Chondrocyte (in vitro differentiated cells): ENCODE measurements at places on chromosomes 13 and 19. TPM values are rescaled to one million over a fixed set of nuclear protein-coding genes. Genes with fewer than 3 reads are reported as not detected.

GRCh38 chr13:99087954-99088491, 110.2 kb upstream of the DOCK9 start:
- DNase-seq, result no peak
- peaks cover 20% of the 10 kb centered on the region for H3K4me1 ChIP-seq
- H3K36me3 ChIP-seq, result no peaks in the 10 kb centered on the region
- no peaks in the 10 kb centered on the region for H3K27me3 ChIP-seq
- peak overlapping the region; percentile 95 for H3K4me3 ChIP-seq

DNA sequence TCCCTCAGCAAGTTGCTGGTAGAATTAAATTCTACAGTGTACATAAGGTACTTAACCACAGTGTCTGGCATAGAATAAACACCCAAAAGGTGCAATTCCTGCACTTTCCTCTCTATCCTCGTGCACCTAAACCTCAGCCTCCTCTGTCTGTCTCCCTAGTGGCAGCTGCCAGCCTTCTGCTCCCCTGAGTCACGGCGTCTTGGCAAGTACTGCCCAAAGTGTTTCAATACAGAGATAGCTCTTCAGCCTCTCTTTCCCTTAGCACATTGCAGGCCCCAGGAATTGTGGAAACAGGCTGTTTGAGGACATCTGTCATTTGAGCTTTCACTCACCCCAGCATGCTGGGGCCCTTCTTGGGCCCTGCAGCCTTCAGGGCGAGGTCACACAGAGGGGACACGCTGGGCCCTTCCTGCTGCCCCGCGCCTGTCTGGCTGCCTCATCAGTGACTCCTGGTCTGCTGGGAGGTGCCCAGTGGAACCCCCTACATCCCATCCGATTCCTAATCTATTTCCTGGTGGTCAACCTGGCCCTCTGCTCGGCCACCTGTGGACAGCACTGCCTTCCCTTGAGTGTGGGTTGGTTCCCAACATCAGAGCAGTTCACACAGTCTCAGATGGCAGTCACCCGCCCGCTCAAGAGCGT, 19.3 kb downstream of the COL4A2 start:
- no peaks in the 10 kb centered on the region for H3K27me3 ChIP-seq
- peaks cover 100% of the 10 kb centered on the region for H3K4me1 ChIP-seq
- peak overlapping the region; percentile 95 for H3K27ac ChIP-seq
- peak overlapping the region; percentile 47 for H3K4me3 ChIP-seq
- H3K36me3 ChIP-seq, result peaks cover 32% of the 10 kb centered on the region

GRCh38 chr13:50282016-50282415, 266.8 kb downstream of the KCNRG start:
- no peak overlapping the region for H3K27ac ChIP-seq
- H3K4me1 ChIP-seq, result no peaks in the 10 kb centered on the region
- no peak for DNase-seq
- no peak overlapping the region for H3K4me3 ChIP-seq
- no peaks in the 10 kb centered on the region for H3K27me3 ChIP-seq

DNA sequence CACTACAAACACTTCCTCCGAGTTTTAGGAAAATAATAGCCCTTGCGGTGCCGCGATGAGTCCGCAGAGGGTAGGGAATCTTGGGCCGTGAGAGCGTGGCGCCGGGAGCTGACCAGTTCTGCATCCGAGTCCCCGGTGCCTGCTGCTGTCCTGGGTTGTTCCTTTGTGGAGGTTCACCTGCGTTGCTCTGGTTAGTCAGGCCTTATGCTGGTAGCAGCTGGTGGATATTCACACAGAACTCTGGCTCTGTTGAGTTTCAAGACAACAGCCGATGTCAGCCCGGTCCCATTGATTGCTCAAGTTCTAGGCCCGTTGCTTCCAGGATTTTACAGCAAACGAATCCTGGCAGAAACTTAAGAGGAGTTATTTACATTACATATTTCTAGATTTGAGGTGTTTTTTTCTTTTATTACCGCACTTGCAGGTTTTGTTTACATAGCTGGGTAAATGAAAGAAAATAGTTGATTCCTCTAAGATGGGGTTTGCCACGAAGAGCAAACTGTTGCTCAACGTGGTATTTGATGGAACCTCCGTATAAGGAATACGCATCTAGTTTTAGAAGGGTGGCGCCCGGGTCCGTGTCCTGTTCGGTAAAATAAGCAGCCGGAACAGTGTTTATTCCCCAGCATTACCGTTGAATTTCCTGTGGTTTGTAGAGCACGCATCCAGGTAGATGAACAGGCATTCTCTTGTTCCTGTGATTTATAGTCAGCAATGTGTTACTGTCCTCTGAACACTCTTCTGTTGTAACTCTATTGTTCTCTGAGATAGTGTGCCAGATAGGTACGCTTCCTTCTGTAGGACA, 1.3 kb downstream of the CLDN10 start:
- no peak overlapping the region for H3K27ac ChIP-seq
- no peak for DNase-seq
- H3K4me3 ChIP-seq, result peak overlapping the region; percentile 50
- peaks cover 4% of the 10 kb centered on the region for H3K36me3 ChIP-seq
- peaks cover 8% of the 10 kb centered on the region for H3K4me1 ChIP-seq

GRCh38 chr13:34381228-34381627, 560.8 kb upstream of the NBEA start:
- no peak overlapping the region for H3K4me3 ChIP-seq
- H3K36me3 ChIP-seq, result no peaks in the 10 kb centered on the region
- H3K27me3 ChIP-seq, result no peaks in the 10 kb centered on the region
- H3K4me1 ChIP-seq, result peaks cover 5% of the 10 kb centered on the region
- DNase-seq, result no peak

GRCh38 chr13:46620471-46620870, 67.5 kb downstream of the LRCH1 start:
- H3K4me1 ChIP-seq, result peaks cover 64% of the 10 kb centered on the region
- no peak overlapping the region for H3K4me3 ChIP-seq
- no peak overlapping the region for H3K27ac ChIP-seq
- DNase-seq, result no peak
- H3K36me3 ChIP-seq, result no peaks in the 10 kb centered on the region

DNA sequence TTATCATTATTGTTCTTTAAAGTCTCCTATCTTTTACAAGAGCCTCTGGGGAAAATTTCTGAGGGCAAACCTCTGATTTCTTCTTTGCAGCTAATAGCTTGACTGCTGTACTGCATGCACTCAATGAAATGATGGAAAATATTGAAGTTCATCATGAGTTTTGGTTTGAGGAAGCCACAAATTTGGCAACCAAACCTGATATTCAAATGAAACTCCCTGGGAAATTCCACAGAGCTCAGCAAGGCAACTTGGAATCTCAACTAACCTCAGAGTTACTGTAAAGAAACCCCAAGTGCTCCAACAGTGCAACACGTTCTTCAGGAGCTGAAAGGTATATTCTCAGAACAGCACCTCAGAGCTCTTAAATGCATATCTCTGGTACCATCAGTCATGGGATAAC, 14.2 kb upstream of the RNF6 start:
- H3K4me1 ChIP-seq, result no peaks in the 10 kb centered on the region
- no peak overlapping the region for H3K27ac ChIP-seq
- DNase-seq, result no peak
- no peaks in the 10 kb centered on the region for H3K36me3 ChIP-seq
- H3K4me3 ChIP-seq, result no peak overlapping the region

- no peaks in the 10 kb centered on the region for H3K36me3 ChIP-seq
- no peak overlapping the region for H3K4me3 ChIP-seq
- peaks cover 32% of the 10 kb centered on the region for H3K4me1 ChIP-seq
- peak overlapping the region; percentile 78 for H3K27ac ChIP-seq
- no peak for DNase-seq
- H3K27me3 ChIP-seq, result no peaks in the 10 kb centered on the region
These were observed 386.6 kb downstream of the DIAPH3 start for GRCh38 chr13:59776924-59777690.

- peaks cover 1% of the 10 kb centered on the region for H3K36me3 ChIP-seq
- H3K27ac ChIP-seq, result no peak overlapping the region
- DNase-seq, result no peak
- H3K27me3 ChIP-seq, result no peaks in the 10 kb centered on the region
- no peak overlapping the region for H3K4me3 ChIP-seq
- H3K4me1 ChIP-seq, result peaks cover 17% of the 10 kb centered on the region
These were observed 112.5 kb upstream of the SLC7A1 start for GRCh38 chr13:29707876-29708543.

- no peak overlapping the region for H3K27ac ChIP-seq
- H3K36me3 ChIP-seq, result no peaks in the 10 kb centered on the region
- peaks cover 7% of the 10 kb centered on the region for H3K4me1 ChIP-seq
- no peaks in the 10 kb centered on the region for H3K27me3 ChIP-seq
- H3K4me3 ChIP-seq, result no peak overlapping the region
- no peak for DNase-seq
These were observed 5.7 kb downstream of the WDR62 start for GRCh38 chr19:36060430-36060829.

- peak overlapping the region; percentile 34 for H3K4me3 ChIP-seq
- DNase-seq, result no peak
- H3K27ac ChIP-seq, result peak overlapping the region; percentile 63
- H3K4me1 ChIP-seq, result peaks cover 13% of the 10 kb centered on the region
- H3K27me3 ChIP-seq, result no peaks in the 10 kb centered on the region
These were observed 11.4 kb upstream of the USP12 start for GRCh38 chr13:27182844-27183497.

- no peak overlapping the region for H3K4me3 ChIP-seq
- H3K27ac ChIP-seq, result no peak overlapping the region
These were observed 185.4 kb downstream of the KDM4B start for GRCh38 chr19:5154129-5154798.

DNA sequence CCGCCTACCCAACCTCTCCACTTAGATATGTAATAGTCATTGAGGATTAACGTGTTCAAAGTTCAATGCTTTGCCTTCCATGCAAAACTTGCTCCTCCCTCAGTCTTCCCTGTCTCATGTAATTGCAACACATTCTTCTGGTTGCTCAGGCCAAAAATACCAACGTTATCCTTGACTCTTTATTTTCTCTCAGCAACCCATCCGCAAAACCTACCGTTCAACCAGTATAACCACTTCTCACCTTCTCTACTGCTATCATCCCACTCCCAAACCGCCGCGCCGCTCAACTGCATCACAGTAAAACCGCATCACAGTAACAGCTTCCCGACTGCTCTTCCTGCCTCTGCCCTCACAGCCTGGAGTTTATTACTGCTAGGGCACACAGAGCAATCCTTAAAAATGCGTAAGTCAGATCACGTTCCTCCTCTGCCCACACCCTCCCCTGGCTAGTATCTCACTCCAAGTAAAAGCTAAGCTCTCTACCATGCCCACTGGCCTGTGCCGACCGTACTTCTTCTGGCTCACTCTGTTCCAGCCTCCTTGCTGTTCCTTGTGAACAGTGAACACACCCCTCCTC, 8.2 kb downstream of the MTIF3 start:
- no peak overlapping the region for H3K4me3 ChIP-seq
- no peak for DNase-seq
- no peaks in the 10 kb centered on the region for H3K27me3 ChIP-seq

DNA sequence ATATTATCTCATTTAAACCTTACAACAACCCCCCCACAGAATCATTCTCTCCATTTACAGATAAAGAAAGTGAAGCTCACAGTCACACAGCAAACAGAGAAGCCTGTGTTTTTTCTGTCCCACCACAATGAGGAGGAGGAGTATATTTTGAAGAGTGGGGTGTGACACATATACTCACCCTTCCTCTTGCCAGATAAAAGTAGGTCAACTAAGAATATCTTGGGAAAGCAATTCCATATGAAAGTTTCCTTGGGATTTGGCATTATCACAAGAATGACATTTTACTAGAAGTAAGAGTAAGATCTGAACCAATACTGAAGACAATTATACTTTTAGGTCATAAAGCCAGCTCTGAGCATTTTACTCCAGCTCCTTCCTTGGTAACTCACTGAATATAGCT, 287.5 kb upstream of the HTR2A start:
- H3K27ac ChIP-seq, result no peak overlapping the region
- H3K27me3 ChIP-seq, result peaks cover 6% of the 10 kb centered on the region
- peaks cover 10% of the 10 kb centered on the region for H3K4me1 ChIP-seq
- DNase-seq, result no peak
- no peak overlapping the region for H3K4me3 ChIP-seq
- no peaks in the 10 kb centered on the region for H3K36me3 ChIP-seq

GRCh38 chr19:16660763-16661479, at the start of gene TMEM38A:
Gene TMEM38A (plus strand): TSS chr19:16661139. CDS start chr19:16661218, 79 bp downstream.
- peak within 1 kb of the TSS; percentile 98 for H3K27ac ChIP-seq
- no peaks in the 10 kb centered on the region for H3K27me3 ChIP-seq
- H3K4me1 ChIP-seq, result peaks cover 32% of the 10 kb centered on the region
- H3K36me3 ChIP-seq, result peaks cover 11% of the 10 kb centered on the region
- DNase-seq, result no peak

- H3K27me3 ChIP-seq, result no peaks in the 10 kb centered on the region
- H3K4me3 ChIP-seq, result no peak overlapping the region
- H3K36me3 ChIP-seq, result no peaks in the 10 kb centered on the region
- DNase-seq, result no peak
These were observed 10.5 kb downstream of the OR10H3 start for GRCh38 chr19:15748239-15748638.

GRCh38 chr19:39432677-39433025, 3.1 kb downstream of the RPS16 start:
- H3K27me3 ChIP-seq, result no peaks in the 10 kb centered on the region
- H3K4me1 ChIP-seq, result peaks cover 60% of the 10 kb centered on the region
- peak overlapping the region; percentile 69 for H3K27ac ChIP-seq
- peaks cover 15% of the 10 kb centered on the region for H3K36me3 ChIP-seq
- no peak for DNase-seq
- no peak overlapping the region for H3K4me3 ChIP-seq

DNA sequence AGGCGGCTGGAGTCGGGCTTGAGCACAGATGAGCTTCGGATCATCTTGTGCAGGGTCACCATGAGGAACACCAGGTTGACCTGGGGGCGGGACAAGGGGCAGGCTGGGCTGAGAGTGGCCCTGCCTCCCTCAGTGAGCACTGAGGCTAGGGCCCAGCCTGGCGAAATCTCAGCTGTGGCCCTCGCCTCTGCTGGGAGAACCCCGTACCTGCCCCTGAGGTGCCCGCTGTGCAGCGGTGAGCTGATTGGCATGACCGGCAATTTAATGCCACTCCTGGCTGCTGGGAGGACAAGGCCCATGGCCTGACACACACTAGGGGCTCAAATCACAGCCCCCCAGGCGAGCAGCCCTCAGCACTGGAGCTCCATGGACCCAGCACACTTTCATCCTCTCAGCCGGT, 19.7 kb upstream of the ASF1B start:
- H3K27ac ChIP-seq, result no peak overlapping the region
- no peak overlapping the region for H3K4me3 ChIP-seq
- peaks cover 11% of the 10 kb centered on the region for H3K36me3 ChIP-seq
- H3K4me1 ChIP-seq, result no peaks in the 10 kb centered on the region
- DNase-seq, result no peak
- H3K27me3 ChIP-seq, result no peaks in the 10 kb centered on the region

Gene F10
- total RNA-seq, result 1.9 to 2.0 TPM in 2 of 3 replicates, not detected in the other

Gene KLK11
- total RNA-seq, result not detected in 3 replicates

Gene S1PR5
- total RNA-seq, result 3.7 to 6.7 TPM (median 6.4 TPM) in 3 replicates

Gene HOMER3
- 34.5 to 54.7 TPM (median 50.6 TPM) in 3 replicates for total RNA-seq

Gene GJB6
- not detected in 3 replicates for total RNA-seq

Gene TMEM143
- 5.4 to 14.0 TPM (median 10.1 TPM) in 3 replicates for total RNA-seq
